ENCODE measurements at places on chromosomes 4 and X.

DNA sequence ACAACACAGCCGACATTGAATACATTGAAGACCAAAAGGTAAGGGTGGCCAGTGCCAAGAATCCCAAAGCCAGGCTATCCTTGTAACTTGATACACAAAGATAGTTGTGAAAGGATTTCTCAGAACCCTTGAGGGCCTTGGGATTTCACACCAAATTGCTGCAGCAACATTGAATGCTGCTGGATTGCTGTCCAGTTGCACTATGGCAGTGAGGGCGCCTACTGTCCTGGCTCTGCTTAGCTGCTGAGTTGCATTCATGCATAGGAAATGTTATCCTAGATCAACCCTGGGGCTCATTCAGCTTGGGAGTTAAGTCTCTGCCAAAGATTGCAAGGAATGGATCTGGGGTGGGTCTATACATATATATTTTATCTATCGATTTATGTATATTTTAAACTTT is 38.7 kb downstream of the LONRF3 start:
- no peak for DNase-seq

GRCh38 chr4:113407409-113407808 is 354.1 kb downstream of the CAMK2D start:
- no peak for DNase-seq

DNA sequence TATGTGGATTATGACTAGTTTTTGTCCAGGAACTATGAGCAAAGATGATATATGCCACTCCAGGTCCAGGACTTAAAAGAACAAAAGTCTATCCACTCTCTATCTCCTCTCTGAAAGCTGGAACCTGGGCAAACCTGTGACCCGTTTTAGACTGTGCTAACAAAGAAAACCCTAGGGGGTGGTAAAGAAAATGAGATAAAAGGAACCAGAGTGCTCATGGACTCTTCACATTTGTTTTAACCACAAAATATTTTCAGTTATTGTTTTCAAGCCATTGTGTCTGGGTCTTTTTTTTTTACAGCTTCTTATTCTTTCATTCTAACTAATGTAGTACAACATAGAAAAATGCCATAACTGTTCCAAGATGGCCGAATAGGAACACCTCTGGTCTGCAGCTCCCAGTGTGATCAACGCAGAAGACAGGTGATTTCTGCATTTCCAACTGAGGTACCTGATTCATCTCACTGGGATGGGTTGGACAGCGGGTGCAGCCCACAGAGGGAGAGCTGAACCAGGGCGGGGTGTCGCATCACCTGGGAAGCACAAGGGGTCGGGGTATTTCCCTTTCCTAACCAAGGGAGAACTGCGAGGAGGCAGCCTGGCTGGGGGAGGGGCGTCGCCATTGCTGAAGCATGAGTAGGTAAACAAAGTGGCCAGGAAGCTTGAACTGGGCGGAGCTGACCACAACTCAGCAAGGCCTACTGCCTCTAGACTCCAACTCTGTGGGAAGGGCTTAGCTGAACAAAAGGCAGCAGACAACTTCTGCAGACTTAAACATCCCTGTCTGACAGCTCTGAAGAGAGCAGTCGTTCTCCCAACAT is 45.1 kb downstream of the CHM start:
- peak; percentile 60 for DNase-seq

DNA sequence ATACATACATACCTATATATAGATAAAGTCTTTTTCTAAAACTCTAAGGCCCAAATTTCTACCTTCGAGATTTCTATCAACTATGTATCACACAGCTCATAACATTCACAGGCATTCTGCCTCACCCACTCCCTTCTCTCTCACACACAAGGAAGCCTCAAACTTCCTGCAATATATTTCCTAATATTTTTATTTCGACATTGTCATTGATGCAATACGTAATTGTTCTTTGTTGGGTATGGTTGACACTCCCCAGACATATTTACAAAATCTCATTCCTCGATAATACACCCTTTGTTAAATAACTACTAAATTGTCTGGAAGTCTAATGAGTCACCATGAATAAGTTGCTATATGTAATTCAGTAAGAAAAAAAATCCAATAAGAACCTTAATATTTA is 143.5 kb downstream of the HNRNPD start:
- no peak for DNase-seq

DNA sequence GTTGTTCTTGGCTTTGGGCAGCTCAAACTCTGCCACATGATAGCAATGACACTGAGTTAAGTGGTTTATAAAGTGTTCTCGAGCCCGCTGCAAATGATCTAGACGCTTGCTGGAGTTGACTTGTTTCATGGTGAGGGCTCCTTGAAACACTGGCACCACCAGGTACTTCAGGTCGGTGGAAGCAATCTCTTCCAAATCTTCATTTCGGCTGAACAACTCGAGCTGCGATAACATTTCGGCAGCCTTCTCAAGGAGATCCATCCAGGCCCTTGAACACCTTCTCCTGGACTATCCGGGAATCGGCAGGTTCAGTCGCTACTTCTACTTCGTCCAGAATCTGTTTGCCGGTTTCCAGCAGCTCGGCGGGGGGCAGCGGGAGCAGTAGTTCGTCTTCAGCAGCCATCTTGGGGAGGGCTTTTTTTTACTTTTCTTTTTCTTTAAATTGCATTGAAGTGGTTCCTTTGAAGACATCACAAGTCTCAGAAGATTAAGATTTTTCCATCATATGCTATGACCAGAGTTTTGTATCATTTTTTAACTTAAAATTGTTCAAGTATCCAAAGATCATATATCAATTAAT is 28.0 kb downstream of the HNRNPDL start:
- no peak for DNase-seq

DNA sequence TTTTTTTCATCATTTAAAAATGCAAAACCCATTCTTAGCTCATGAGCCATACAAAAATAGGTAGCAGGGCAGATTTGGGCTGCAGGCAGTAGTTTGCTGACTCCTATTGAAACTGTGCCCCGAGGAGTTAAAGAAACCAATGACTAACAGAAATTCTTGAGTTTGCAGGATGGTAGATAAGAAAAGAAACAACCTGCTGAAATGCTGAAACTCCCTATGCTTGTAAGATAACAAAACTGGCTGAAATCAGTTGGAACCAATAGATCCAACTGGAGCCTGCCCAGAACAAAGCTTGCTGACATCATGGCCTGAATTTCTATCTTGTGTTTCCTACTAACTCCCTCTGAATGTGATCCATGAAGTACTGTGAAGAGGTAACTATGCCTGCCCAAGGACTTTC is 68.6 kb downstream of the ANOS1 start:
- DNase-seq, result no peak

- no peak for DNase-seq
Observed at GRCh38 chrX:50115973-50116372, 84.8 kb downstream of the AKAP4 start.

DNA sequence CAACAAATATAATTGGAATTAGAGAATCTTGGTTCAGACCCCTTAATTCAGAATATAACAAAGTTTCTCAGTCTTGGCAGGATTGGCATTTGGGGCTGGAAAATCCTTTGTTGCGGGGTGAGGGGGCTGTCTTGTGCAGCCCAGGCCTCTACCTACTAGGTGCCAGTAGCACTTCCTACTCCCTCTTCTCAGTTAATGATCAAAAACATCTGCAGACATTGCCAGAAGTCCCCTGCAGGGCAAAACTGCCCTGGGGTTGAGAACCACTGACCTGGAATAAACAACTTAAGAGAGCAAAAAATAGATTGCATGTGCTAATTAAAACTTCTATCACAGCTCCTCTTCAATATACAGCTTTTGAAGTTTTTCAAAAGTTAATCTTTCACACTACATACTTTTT is 36.7 kb upstream of the CXorf38 start:
- no peak for DNase-seq

DNA sequence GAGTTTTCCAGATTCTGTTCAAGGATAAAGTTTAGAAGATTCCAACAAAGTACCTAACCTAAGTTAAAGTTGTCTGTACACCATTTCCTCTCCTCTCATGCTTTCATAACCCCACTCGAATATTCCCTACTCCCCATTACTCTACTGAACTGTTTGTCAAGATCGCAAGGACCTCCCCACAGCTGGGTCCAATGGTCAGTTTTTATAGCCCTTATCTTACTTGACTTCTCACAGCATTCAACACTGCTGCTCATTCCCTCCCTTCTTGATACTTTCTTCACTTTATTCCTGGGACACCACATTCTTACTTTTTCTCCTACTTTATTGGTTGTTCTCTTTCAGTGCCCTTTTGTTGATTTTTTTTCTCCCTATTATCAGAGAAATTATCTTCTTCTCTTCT is 30.9 kb downstream of the QDPR start:
- DNase-seq, result no peak

DNA sequence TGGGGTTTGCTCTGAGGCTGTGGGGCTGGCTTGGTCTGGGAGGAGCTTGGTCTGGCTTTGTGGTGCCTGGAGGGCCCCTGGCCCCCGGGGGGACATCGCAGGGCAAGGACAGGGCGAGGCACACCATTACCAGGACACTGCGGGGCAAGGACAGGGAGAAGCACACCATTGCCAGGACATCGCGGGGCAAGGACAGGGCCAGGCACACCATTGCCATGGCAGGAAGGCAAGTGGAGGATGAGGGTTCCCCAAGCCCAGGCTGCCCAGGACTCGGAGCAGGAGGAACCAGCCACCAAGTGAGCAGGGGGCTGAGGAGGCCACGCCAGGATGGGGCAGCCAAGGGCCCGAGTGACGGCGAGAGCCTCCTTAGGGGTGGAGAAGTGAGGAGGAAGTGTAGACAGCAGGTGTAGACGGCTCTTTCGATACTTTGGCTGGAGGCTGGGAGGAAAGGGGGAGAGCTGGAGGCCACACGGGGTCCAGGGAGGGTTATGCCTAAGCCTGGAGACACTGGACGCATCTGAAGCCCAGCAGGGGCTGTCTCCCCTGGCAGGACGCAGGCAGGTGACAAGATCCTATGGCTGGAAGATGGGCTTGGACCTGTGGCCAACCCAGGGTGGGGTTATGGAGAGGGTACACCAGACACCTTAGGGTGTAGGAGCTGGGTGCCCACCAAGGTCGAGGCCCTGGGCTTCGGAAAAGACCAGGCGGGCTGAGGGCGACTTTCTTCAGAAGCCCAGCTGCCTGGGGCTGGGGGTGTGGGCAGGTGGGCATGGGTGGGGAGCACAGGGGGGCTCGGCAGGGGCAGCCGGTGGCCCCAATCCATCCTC is 7.3 kb downstream of the NKX1-1 start:
- no peak for DNase-seq

GRCh38 chr4:20326977-20327376 is 75.3 kb downstream of the SLIT2 start:
- no peak for DNase-seq

- no peak for DNase-seq
Observed at GRCh38 chr4:98574816-98575215, 83.6 kb downstream of the TSPAN5 start.

GRCh38 chr4:100190643-100191600 is 654 bp upstream of the DDIT4L start:
- DNase-seq, result peak; percentile 36

DNA sequence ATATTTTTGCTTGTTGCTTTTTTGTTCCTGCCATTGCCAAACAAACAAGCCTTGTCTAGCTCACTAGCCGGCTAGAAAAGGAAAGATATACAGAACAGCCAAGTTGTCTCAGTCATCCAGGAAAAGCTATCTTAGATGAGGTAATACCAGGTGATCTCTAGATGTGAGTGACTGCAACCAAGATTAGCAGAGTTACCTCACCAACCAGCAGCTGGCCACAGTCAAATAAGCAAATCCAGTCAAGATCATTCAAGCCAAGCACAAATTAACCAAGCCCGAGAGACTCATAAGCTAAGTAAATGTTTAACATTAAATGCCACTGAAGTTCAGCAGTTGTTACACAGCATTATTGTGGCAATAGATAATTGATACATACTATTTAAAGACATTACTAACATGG is 108.6 kb downstream of the CENPC start:
- DNase-seq, result no peak

DNA sequence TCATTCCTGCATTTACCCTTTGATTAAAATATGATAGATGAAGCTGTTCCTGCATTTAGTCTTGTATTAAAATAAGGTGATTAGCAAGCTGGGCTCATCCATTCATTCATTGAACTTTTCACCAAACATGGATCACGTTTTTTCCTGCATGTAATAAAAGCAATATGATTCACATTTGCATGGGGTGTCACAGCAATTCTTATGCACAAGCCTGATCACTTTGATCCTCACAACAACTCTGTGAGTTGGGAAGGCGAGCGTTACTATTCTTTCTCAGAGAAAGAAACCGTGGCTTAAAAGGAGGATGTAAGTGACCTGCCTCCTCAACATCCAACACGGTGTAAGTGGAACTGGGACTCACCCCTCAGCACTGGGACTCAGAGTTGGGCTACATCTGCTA is 20.0 kb downstream of the CHRNA9 start:
- no peak for DNase-seq

DNA sequence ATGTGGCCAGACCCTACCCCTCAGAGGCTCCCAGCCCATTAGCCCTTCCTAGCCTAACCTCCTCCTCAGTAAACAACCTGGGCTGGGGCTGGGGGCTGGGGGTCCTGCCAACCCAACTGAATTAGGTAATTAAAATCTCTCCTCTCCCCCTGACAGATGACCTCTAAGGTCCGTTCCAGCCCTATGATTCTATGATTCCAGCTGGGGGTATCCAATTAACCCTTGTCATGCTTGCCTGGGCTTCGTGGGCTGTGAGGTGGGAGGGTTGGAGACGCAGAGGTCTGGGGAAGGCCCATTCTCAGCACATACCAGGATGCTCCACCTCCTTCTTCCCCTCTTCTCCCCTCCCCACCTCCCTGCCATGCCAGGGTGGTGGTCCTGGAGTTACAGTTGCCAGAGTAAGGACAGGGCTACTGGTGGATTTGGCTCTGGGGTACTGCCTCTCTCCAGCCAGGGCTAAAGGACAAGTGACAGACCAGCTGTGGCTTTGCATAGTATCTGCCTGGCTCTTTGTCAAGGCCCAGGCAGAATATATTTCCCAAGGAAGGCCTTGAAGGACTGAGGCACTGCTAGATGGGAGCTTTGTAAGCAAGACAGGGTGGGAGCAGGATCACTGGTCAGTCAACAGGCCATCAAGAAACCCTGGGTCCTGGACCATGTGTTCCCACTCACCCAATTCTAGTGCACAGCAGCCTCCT is 82.1 kb downstream of the EFNB1 start:
- DNase-seq, result no peak

DNA sequence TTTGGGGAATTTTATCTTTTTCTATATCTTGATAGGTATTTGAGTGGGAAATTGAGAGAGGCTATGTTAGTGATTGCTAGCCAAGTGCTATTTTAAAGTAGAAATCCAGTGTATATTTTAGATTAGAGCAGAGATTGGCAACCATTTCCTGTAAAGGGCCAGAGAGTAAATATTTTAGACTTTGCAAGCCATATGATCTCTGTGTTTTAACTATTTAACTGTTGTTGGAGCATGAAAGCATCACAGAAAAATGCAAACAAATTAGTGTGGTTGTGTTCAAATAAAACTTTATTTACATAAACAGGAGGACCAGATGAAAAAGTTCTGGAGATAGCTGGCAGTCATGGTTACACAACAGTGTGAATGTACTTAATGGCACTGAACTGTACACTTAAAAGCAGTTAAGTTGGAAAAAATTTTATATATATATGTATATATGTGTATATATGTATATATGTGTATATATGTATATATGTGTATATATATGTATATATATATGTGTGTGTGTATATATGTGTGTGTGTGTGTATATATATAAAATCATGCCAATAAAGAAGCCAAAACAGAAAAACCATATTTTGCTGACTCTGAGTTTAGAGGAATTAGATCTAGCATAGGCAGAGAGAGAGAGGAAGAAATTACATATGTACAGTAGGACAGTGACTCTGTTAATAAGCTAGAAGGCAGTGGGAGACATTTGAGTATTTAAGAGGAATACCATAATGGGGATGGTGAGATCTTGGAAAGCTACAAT is 83.4 kb downstream of the TMEM164 start:
- DNase-seq, result peak; percentile 21

All from astrocyte of the spinal cord (primary cell).